Natural killer cell treated with Interleukin-12 subunit alpha and Interleukin-12 subunit beta and Interleukin-15 and Interleukin-18, amount 100 ng/mL, for 72 hours (primary cell): ENCODE measurements at places on chromosomes 2 and 18.

DNA sequence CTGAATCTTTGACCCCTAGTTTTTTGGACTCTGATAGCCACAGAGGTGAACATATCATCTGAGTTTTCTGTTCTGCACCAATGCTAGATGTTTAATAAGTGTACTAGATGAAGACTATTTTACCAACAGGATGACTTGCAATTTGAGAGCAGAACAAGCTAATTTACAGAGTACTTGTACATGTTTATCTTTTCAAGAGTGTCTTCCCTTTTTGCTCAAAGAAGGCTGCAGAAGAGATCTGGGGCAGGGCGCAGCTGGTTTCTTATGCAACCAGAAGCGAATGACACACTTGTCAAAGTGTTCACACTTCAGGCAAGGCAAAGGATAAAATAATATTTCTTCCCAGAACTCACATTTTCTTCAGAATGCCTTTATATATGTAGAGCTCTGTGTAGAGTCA lies 86.0 kb downstream of the VWA3B start:
- H3K4me3 ChIP-seq = no peak overlapping the region
- no peaks in the 10 kb centered on the region for H3K36me3 ChIP-seq
- DNase-seq = no peak
- H3K27me3 ChIP-seq = peaks cover 47% of the 10 kb centered on the region
- H3K4me1 ChIP-seq = no peaks in the 10 kb centered on the region
- H3K27ac ChIP-seq = no peak overlapping the region

DNA sequence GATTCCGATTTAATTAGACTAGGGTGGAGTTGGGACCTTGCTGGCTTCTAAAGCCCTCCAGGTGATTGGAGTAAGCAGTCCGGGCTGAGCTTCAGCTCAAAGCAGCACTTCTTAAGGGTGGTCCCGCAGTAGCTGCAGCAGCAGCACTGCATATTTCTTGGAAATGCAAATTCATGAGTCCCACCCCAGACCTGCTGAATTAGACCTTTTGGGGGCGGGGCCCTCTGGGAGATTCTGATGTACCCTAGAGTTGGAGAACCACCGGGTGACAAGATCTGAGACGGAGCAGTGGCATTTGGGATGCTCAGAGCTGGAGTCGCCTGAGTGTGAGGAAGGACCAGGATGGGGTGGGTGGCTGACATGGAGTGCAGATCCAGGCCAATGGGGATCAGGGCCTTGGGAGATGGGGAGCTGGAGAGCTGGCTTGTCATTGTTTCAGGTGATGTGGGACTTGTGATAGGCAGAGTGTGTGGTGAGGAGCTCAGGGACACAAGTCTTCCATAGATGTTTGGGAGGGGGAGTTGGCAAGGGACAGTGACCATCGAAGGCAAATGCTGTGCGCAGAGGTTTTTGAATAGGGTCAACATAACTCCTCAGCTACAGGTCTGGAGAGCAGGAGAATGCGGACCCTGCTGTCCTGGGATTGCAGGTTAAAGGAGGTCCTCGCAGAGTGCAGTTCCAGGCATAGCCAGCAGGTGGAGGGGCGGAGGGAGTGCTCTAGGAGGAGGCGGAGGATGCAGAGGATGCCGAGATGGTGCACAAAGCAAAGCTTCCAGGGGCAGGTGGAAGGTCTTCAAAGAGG lies 130.9 kb upstream of the RAB12 start:
- peaks cover 8% of the 10 kb centered on the region for H3K4me1 ChIP-seq
- H3K4me3 ChIP-seq = no peak overlapping the region
- H3K36me3 ChIP-seq = no peaks in the 10 kb centered on the region
- H3K27ac ChIP-seq = no peak overlapping the region
- peaks cover 24% of the 10 kb centered on the region for H3K27me3 ChIP-seq

DNA sequence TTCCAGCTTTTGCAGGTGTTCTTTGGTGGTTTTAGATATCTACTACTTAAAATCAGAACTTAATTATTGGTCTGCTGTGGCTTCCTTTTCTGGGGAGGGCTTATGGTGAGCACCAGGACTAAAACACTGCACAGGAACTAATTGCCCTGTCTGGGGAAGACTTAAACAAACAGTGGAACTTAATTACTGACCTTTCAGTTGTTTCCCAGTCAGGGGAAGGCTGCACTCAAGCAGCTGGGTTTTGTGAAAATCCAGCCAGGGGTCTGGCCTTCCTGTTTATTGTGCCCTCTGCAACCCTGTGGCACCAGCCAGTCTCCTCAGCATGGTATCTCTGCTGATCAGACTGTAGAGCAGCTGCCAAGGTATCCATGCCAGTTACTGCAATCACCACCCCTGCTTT lies 398.2 kb downstream of the ADCYAP1 start:
- no peak overlapping the region for H3K4me3 ChIP-seq
- H3K27ac ChIP-seq = no peak overlapping the region
- H3K27me3 ChIP-seq = no peaks in the 10 kb centered on the region
- no peaks in the 10 kb centered on the region for H3K4me1 ChIP-seq

GRCh38 chr18:46295416-46295815 lies 191.2 kb downstream of the HAUS1 start:
- H3K27ac ChIP-seq = no peak overlapping the region
- no peaks in the 10 kb centered on the region for H3K27me3 ChIP-seq

- H3K36me3 ChIP-seq = no peaks in the 10 kb centered on the region
- no peaks in the 10 kb centered on the region for H3K27me3 ChIP-seq
- peaks cover 25% of the 10 kb centered on the region for H3K4me1 ChIP-seq
- H3K4me3 ChIP-seq = peak overlapping the region; percentile 18
Measured at GRCh38 chr2:144370937-144371584, 148.9 kb downstream of the ZEB2 start.

DNA sequence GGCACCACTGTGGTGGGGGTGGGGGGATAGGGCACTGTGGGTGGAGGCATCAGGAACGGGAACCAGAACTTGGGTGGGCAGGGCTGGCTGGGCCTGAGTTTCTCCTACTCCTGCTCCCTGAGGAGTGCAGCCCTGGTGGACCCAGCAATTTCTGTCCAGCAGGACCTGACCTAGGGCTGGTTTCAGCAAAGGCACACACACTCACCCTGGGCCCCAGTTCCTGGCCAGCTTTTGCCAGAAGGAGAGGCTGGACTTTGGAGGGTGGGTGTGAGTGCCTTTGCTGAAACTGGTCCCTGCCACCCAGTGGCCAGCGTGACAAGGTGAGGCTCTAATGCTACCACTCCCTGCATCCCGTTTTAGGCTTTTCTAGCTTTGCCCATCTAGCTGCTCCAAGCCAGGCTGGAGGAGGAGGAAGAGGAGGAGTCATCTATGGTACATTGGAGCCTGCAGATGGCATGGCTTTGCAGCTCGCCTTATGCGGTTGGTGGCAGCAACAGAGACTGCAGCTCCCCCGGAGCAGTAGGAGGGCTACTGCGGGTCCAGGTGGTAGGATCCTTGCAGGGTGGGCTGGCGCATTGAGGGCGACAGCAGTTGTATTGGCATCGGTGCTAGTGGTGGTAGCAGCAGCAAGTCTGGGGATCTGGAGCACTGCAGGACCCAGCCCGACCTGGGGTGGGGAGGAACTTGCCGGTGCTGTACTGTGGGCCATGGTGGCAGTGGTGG lies 40.4 kb upstream of the IMP4 start:
- H3K27ac ChIP-seq = no peak overlapping the region
- no peaks in the 10 kb centered on the region for H3K4me1 ChIP-seq
- H3K4me3 ChIP-seq = no peak overlapping the region

DNA sequence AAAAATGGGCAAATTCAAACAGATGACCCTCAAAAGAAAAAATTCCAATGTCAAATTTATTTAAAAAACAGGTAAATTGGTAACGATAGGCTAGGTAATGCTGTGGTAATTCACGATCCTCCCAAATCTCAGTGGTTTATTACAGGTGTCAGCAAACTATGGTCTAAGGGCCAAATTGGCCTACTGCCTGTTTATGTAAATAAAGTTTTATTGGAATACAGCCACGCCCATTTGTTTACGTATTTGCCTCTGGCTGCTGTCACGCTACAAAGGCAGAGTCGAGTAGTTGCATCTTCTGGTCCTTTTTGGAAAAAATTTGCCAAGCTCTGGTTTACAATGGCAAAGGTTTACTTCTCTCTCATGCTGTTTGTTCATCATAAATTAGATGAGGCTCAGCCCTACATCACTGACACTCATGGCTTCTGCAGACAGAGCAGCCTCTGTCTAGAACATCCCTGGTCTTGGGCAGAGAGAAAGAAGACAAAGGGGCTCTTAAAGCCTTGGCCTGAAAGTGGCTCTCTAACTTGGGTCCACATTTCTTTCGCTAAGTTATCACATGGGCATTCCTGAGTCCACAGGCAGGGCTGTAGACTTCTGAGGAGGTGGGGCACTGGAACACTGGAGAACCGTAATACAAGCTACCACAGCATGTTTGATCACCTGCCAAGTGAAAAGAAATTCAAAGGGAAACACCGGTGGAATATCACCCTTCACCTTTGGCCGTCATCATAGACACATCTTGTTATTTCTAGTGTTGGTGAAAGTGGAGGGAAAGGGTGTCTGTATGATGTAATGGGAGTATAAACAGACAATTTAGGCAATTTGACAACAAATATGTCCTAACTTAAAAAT lies 34.8 kb downstream of the SP110 start:
- peaks cover 27% of the 10 kb centered on the region for H3K36me3 ChIP-seq
- H3K4me3 ChIP-seq = no peak overlapping the region
- no peak overlapping the region for H3K27ac ChIP-seq
- H3K4me1 ChIP-seq = peaks cover 8% of the 10 kb centered on the region
- H3K27me3 ChIP-seq = no peaks in the 10 kb centered on the region

- DNase-seq = no peak
- peaks cover 25% of the 10 kb centered on the region for H3K27me3 ChIP-seq
- H3K36me3 ChIP-seq = peaks cover 14% of the 10 kb centered on the region
Measured at GRCh38 chr2:84302513-84303412, 156.3 kb downstream of the SUCLG1 start.

DNA sequence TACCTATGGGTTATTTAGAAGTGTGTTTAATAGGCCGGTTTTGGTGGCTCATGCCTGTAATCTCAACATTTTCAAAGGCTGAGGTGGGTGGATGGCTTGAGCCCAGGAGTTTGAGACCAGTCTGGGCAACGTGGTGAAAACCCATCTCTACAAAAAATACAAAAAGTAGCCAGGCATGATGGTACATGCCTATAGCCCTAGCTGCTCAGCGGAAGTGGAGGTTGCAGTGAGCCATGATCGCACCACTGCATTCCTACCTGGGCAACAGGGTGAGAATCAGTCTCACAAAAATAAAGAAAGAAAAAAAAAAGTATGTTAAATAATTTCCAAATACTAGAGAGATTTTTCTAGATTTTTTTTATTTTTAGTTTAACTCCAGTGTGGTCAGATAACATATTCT lies 316.0 kb downstream of the KIAA1328 start:
- no peak overlapping the region for H3K27ac ChIP-seq
- H3K27me3 ChIP-seq = no peaks in the 10 kb centered on the region
- H3K36me3 ChIP-seq = peaks cover 19% of the 10 kb centered on the region
- H3K4me1 ChIP-seq = no peaks in the 10 kb centered on the region

DNA sequence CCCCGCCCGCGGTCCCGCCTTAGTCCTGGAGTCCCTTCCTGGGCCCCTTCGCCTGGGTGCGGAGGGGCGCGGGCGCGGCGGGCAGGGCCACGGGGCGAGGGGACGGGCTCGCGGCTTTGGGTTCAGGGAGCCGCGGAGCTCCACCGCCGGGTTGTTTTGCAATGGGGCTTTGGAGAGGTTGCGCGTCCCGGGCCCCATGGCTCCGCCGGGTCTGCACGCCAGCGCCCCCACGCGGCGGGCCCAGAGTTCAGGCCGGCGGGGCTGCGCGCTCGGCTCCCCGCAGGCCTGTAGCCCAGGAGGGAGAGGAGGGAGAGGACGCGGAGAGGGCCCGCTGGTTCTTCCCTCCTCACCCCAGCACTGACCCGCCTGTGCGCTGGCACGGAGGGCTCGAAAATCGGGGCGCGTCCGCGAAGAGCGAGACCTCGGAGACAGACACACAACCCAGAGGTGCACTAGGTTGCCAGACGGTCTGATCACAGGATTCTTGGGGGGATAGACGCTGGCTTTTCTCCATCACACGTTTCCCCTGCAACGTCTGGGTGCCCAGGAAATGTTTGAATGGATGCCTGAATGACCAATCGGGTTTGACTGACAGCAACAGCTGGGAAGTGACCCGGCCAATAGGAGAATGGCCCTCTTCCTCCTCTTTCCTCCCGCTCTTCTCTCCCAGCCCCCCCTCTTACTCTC lies 4.9 kb upstream of the SIX2 start:
- no peak overlapping the region for H3K27ac ChIP-seq
- H3K4me3 ChIP-seq = no peak overlapping the region
- no peaks in the 10 kb centered on the region for H3K36me3 ChIP-seq
- no peak for DNase-seq
- H3K27me3 ChIP-seq = peaks cover 48% of the 10 kb centered on the region
- peaks cover 7% of the 10 kb centered on the region for H3K4me1 ChIP-seq

- H3K27ac ChIP-seq = no peak overlapping the region
- no peak for DNase-seq
- no peaks in the 10 kb centered on the region for H3K4me1 ChIP-seq
- no peak overlapping the region for H3K4me3 ChIP-seq
Measured at GRCh38 chr2:176066645-176067588, 16.8 kb downstream of the EVX2 start.
